ENCODE measurements at places on chromosomes 1 and 21.

DNA sequence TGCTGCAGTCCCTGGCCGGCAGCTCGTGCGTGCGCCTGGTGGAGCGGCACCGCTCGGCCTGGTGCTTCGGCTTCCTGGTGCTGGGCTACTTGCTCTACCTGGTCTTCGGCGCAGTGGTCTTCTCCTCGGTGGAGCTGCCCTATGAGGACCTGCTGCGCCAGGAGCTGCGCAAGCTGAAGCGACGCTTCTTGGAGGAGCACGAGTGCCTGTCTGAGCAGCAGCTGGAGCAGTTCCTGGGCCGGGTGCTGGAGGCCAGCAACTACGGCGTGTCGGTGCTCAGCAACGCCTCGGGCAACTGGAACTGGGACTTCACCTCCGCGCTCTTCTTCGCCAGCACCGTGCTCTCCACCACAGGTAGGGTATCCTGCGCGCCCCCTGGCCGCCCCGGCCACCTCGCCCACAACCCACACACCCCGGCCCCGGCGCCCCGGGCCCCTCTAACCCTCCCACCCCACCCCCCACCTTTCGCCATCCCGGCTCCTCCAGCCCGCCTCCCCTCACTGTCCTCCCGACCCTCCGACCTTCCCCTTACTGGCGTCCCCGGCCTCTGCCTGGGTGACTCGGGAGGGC lies 352 bp downstream of the KCNK1 start:
- no peak for DNase-seq

- no peak for DNase-seq
Measured at GRCh38 chr1:100511058-100511457, 26.9 kb upstream of the GPR88 start.

- DNase-seq: no peak
Measured at GRCh38 chr1:28199328-28200233, 23.1 kb upstream of the PTAFR start.

DNA sequence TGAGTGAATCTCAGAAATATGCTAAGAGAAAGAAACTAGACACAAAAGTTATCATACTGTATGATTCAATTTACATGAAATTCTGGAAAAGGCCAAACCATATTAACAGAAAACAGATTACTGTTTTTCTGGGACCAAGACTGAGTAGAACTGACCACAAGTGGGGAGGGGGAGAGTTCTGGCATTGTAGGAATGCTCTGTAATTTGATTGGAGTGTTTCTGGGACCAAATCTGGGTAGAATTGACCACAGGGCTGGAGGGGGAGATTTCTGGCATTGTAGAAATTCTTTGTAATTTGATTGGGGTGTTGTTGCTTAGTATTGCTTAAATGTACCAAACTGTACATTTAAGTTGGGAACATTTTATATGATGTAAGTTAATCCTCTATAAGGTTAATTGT lies 3.4 kb upstream of the OR10K1 start:
- no peak for DNase-seq

GRCh38 chr1:189669846-189670245 lies 807.8 kb downstream of the BRINP3 start:
- no peak for DNase-seq

DNA sequence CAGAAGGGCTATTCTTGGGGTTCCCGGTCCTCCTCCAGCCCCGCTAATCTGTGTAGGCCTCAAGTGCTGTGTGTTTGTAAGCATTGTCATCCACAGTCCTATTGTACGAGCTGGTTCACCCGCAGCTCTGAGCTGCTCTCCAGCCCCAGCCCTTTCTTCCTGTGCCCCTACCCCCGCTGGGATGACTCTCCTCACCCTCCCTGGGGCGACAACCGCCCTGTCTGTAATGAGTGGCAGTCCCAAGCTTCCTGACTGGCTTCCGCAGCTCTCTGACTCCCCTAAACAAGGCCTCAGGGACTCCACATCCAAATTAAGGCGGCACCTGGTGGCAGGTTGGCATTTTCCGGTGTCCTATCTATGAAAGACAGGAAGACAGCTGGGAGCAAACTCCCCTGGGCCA lies 45.8 kb downstream of the TFF3 start:
- DNase-seq: no peak
